Mesenteric fat pad (tissue), 1 donor: ENCODE measurements at places on chromosomes 1 and 21.

- DNase-seq = no peak
These were observed 12.0 kb downstream of the ADGRL2 start for GRCh38 chr1:81812712-81813111.

GRCh38 chr1:73627723-73628122 lies 570.3 kb downstream of the LRRIQ3 start:
- no peak for DNase-seq

GRCh38 chr1:204241050-204241449 lies 27.3 kb upstream of the GOLT1A start:
- no peak for DNase-seq

DNA sequence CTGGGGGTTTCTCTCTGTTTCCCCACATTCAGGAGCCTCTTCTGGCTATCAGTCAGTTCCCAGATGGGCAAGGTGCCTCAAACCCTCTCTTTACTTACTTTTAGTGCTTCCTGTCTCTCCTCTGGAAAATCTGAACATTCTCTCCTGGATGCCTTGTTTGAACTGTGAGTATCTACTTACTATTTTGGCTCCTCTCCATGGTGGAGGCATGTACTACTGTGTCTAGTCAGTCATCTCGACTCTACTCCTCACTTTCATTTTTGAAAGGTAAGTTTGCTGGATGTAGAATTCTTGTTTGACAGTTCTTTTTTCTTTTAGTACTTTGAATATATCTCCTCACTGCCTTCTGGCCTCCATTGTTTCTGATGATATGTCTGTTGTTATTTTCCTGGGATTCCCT lies 70.9 kb upstream of the FAM78B start:
- DNase-seq = no peak

DNA sequence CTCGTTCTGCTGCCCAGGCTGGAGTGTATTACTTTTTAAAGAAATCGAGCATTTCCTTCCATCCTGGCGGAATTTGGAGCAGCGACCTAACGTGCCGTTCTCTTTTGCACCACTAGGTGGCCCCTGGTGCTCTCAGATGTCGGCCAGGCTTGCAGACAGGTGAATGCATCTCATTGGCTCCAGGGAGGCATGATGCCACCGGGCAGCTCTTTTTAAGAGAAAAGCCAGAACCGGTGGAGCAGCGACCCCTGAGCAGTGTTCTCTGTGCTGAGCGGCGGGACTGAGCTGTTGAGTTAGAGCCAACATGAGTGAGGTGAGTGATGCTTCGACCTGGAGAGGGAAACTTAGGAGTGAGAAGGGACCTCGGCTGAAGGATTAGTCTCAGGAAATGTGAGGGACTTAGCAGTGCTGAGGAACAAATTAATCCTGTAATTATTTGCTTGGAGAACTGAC lies at the start of gene PCP4:
Gene PCP4 (plus strand): TSS at position 241 of the 453 bp plus-strand sequence. CDS start 64 bp downstream, at position 305.
- no peak for DNase-seq

GRCh38 chr1:202143768-202144401 lies 652 bp downstream of the ARL8A start:
- DNase-seq = no peak

- no peak for DNase-seq
These were observed 68.9 kb upstream of the CLDN14 start for GRCh38 chr21:36548866-36549265.
